ENCODE measurements at places on chromosomes 16 and 17. TPM values are rescaled to one million over a fixed set of nuclear protein-coding genes. Genes with fewer than 3 reads are reported as not detected.

The KRT20 gene
- total RNA-seq = not detected

The PRR11 gene
- 58.7 TPM for total RNA-seq

The DHRS7C gene
- not detected for total RNA-seq

The P3H4 gene
- total RNA-seq = 23.3 TPM

The GCGR gene
- total RNA-seq = 0.52 TPM

The EPX gene
- total RNA-seq = not detected

The SLC35G6 gene
- total RNA-seq = 0.33 TPM

The ABCC6 gene
- total RNA-seq = 5.6 TPM

The SEPHS2 gene
- total RNA-seq = 35.7 TPM

The TEX14 gene
- total RNA-seq = not detected

The PRDM7 gene
- not detected for total RNA-seq

The PIRT gene
- total RNA-seq = not detected

The TSPAN10 gene
- 1.3 TPM for total RNA-seq

The DLX4 gene
- 2.1 TPM for total RNA-seq

The LHX1 gene
- total RNA-seq = 200 TPM

The TMEM220 gene
- total RNA-seq = 1.4 TPM

The TMEM92 gene
- total RNA-seq = 73.6 TPM

The HIRIP3 gene
- total RNA-seq = 11.3 TPM

The CBX2 gene
- total RNA-seq = 75.0 TPM

The IRX3 gene
- 15.6 TPM for total RNA-seq

The C1QL1 gene
- 2.8 TPM for total RNA-seq

The AATK gene
- total RNA-seq = 7.4 TPM

The SLFN12 gene
- 4.9 TPM for total RNA-seq

The ZFHX3 gene
- total RNA-seq = 3.0 TPM

The FGF11 gene
- 8.8 TPM for total RNA-seq

The MAZ gene
- total RNA-seq = 352 TPM

The CLEC18B gene
- not detected for total RNA-seq

All from endodermal cell (in vitro differentiated cells).